ENCODE measurements at places on chromosomes 4 and X. TPM values are rescaled to one million over a fixed set of nuclear protein-coding genes. Genes with fewer than 3 reads are reported as not detected.

- no peak overlapping the region for H3K4me3 ChIP-seq
- no peaks in the 10 kb centered on the region for H3K4me1 ChIP-seq
- H3K27ac ChIP-seq, result no peak overlapping the region
- no peaks in the 10 kb centered on the region for H3K36me3 ChIP-seq
Measured at GRCh38 chrX:18825375-18825774, 117.9 kb downstream of the PPEF1 start.

DNA sequence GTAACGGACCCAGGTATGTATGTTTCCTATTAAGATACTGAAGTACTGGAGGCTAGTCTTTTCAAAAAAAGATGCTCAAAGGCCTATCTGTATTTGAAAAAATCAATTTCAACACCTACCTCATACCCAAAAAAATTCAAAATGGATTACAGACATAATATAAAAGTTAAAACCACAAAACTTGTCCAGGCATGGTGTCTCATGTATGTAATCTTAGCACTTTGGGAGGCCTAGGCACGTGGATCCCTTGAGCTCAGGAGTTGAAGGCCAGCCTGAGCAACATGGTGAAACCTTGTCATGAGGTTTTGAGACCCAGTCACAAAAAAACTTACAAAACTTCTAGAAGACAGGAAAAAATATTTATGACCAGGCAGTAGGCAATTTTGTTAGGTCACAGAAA is 16.7 kb downstream of the RBMX start:
- H3K36me3 ChIP-seq, result peaks cover 53% of the 10 kb centered on the region
- H3K4me3 ChIP-seq, result no peak overlapping the region
- H3K27me3 ChIP-seq, result no peaks in the 10 kb centered on the region
- H3K4me1 ChIP-seq, result peaks cover 23% of the 10 kb centered on the region

DNA sequence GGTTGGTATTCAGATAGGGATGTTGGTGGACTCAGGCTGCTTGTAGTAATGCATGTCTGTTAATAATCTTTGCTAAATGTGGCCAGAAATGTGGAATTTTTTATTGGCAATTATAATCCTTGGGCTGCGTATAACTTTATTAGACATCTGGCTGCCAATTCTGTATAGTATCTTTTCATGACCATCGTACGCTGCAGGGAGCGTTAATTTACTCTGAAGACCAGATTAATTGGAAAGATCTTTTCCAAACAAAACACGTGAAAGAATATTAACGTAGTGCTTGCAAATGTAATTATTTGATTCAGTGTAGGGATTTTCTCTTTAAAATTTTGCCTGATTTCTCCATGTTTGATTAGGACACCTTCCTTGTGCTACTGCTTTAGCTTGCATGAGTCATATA is 38.8 kb upstream of the FTHL17 start:
- H3K4me3 ChIP-seq, result no peak overlapping the region
- H3K36me3 ChIP-seq, result no peaks in the 10 kb centered on the region
- no peaks in the 10 kb centered on the region for H3K27me3 ChIP-seq
- DNase-seq, result no peak
- H3K4me1 ChIP-seq, result peaks cover 8% of the 10 kb centered on the region

- DNase-seq, result no peak
- no peaks in the 10 kb centered on the region for H3K36me3 ChIP-seq
- H3K4me3 ChIP-seq, result no peak overlapping the region
Measured at GRCh38 chrX:3550160-3550751, 163.2 kb downstream of the PRKX start.

GRCh38 chr4:38562751-38563198 is 101.2 kb upstream of the KLF3 start:
- DNase-seq, result no peak
- H3K36me3 ChIP-seq, result no peaks in the 10 kb centered on the region
- peaks cover 17% of the 10 kb centered on the region for H3K4me1 ChIP-seq
- H3K27ac ChIP-seq, result no peak overlapping the region
- no peak overlapping the region for H3K4me3 ChIP-seq

DNA sequence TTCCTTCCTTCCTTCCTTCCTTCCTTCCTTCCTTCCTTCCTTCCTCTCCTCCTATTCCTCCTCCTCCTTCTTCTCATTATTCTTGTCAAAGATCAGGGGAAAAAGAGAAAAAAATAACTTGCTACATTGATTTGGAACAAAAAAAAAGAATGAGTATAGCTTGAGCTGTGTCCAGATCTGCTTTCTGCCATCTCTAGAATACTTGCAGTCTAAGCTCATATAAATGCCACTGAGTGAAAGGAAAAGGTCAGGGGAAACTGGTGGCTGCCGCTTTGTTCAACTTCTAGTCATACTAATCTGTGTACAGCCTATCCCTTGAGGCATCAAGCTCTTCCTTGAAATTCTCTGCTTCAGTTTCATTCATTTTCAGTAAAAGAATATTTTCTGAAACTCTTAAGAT is 28.3 kb upstream of the EPHA5 start:
- no peak overlapping the region for H3K4me3 ChIP-seq
- no peaks in the 10 kb centered on the region for H3K4me1 ChIP-seq
- H3K27ac ChIP-seq, result no peak overlapping the region
- no peaks in the 10 kb centered on the region for H3K36me3 ChIP-seq
- DNase-seq, result no peak
- no peaks in the 10 kb centered on the region for H3K27me3 ChIP-seq

DNA sequence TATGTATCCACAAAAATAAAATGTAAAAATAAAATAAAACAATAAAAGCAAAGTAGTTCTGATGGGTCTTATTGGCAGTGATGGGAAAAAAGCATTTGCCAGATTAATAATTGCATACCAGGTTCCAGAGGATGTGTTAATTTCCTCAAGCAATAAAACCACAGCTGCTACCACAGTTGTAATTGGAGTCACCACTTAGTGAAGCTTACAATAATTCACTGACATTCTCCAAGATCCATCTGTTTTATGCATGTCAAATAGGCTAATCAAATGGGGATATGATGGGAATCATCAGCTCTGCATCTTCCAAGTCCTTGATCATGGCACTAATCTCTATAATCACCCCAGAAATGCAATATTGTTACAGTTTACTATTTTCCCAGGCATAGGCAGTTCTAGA is 123.5 kb upstream of the EMCN start:
- no peaks in the 10 kb centered on the region for H3K4me1 ChIP-seq
- no peaks in the 10 kb centered on the region for H3K36me3 ChIP-seq

GRCh38 chr4:74578329-74578728 is 133.4 kb downstream of the AREG start:
- no peaks in the 10 kb centered on the region for H3K4me1 ChIP-seq
- H3K36me3 ChIP-seq, result no peaks in the 10 kb centered on the region
- H3K27me3 ChIP-seq, result no peaks in the 10 kb centered on the region
- no peak for DNase-seq
- H3K4me3 ChIP-seq, result no peak overlapping the region

Gene CISD2
- 35.1 TPM for total RNA-seq

Gene SOX3
- not detected for total RNA-seq

Gene SLC25A5
- total RNA-seq, result 426 TPM
